ENCODE measurements at places on chromosomes 16 and 17.

GRCh38 chr17:64499805-64500486 lies 3.1 kb upstream of the POLG2 start:
- no peak for DNase-seq

DNA sequence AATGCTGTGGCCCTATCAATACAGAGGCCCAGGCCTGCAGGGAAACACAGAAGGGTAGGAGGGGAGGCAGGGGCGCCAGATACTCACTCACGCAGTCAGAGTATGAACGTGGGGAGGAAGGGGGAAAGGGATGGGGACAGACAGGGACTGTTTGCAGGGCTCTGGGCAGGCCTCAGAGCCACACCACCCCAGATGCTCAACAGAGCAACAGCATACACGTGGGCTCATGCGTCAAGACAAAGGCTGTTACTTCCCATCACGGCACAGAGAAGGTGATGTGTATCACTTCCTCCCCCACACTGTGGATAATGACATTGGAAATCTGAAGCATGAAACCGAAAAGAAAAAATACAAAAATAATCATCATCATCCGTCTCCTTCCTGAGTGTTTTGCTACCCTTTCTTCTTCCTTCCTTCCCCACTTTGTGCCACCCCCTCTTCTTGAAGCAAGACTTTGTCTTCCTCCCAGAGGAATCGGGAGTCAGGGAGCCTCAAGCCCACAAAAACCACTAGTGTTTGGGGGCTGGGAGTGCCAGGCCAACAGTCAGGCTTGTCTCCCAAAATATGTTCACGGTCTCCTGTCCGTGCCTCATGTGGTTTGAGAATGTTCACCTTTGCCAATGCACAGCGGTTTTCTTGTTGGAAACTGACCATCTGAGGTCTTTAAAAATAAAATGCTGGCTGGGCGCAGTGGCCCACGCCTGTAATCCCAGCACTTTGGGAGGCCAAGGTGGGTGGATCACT lies 20.1 kb downstream of the SLC39A11 start:
- DNase-seq, result no peak

- DNase-seq, result no peak
Measured at GRCh38 chr16:78392585-78393195, 293.2 kb downstream of the WWOX start.

GRCh38 chr16:12539185-12539929 lies 264.3 kb downstream of the CPPED1 start:
- no peak for DNase-seq

DNA sequence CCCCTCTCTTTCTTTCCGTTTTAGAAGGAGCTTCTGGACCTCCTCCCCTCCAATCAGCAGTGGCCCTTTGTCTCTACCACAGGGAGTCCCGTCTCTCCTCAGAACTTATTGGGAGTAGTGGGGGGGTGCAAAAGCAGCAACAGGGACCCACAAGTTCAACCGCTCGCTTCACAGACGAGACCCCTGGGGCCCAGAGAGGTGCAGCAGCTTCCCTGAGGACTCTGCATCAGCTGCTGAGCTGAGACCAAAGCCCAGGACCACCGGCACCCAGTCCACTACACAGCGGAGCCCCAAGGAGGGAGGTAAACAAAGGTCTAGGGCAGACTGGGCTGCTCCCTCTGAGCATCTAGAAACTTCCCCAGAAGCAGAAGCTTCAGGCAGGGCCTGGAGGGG lies 123.9 kb downstream of the SDK2 start:
- no peak for DNase-seq

DNA sequence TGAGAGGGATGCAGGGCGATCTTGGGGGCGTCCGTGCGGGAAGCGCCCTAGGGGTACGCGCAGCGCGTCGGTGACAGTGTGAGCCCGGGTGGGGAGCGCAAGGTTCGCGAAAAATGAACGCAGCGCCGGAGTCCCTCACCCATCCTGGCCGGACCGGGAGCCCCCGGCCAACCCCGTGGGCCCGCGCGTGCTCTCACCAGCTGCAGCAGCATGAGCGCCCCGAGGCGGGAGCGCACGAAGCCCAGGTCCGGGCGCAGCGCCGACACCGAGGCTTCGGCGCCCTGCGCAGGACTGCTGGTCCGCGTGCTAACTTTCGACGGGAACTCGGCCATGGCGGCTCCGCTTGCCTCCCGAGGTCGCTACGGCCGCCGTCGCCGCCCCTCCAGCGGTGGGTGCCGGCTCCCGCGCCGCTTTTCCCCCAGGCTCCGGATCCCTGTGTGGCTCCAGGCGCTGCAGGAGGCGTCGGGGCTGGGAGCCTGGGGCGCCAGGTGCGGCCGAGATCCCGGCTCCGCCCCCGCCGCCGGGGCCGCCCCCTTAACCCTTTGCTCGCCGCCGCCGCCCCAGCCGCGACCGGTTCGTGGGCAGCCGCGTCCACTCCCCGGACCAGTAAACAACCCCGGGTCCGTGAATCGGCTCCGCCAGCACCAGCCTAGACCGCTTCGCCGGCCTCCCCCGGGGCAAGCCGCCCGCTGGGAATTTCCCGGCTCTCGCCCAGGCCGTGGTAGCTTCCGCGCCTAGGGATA lies at the start of gene PLLP:
TSS of gene PLLP (minus strand) at position 464 of the 743 bp plus-strand sequence. CDS start at position 332, 132 bp downstream.
- DNase-seq, result peak; percentile 68

GRCh38 chr17:40560592-40561293 lies 4.5 kb downstream of the CCR7 start:
- peak; percentile 85 for DNase-seq

DNA sequence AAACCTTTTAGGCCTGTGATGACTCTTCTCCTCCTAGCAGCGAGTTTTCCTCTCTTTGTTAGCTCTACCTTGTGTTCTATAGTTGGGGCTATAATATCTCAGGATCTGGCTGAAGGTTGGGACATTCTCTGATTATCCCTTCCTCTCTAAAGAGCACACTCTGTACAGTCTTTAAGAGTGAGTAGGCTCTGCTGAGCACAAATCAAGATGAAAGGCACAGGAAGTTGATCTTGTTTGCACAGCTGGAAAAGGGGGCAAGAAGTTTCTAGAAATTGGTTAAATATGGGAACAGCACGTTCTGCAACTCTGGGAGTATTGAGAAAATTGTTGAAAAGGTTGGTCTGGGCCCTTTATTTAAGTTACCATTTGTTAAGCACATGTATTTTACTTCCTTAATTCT lies 240.9 kb downstream of the CDH11 start:
- DNase-seq, result no peak
